ENCODE measurements at places on chromosomes 4 and X.

- no peak for DNase-seq
Observed at GRCh38 chr4:21097865-21098264, 397.6 kb downstream of the PACRGL start.

DNA sequence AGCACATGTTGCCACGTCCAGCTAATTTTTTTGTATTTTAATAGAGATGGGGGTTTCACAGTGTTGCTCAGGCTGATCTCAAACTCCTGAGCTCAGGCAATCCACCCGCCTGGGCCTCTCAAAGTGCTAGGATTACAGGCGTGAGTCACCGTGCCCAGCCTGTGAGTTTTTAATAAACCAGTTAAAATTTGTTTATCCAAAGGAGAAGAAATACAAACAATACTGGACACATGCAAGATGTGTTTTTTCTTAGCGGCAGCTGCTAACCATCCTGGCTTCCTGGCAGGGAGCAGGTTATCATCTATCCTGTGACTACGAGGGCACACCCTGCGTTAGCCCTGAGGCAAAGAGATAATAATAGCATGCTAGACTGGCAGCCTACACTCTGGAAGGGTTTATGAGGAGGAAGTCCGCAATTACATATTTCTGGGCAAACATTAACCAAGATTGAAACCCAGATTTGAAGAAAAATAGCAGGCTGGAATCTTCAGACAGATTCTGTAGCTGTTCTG lies 191.4 kb downstream of the SPRY1 start:
- no peak for DNase-seq

- no peak for DNase-seq
Observed at GRCh38 chr4:38804654-38805295, at the start of gene TLR1. TLR1 (minus strand) TSS chr4:38804791; CDS start chr4:38798831, 5,960 bp downstream.

- DNase-seq, result no peak
Observed at GRCh38 chr4:32991663-32992062, 2271.5 kb downstream of the PCDH7 start.

DNA sequence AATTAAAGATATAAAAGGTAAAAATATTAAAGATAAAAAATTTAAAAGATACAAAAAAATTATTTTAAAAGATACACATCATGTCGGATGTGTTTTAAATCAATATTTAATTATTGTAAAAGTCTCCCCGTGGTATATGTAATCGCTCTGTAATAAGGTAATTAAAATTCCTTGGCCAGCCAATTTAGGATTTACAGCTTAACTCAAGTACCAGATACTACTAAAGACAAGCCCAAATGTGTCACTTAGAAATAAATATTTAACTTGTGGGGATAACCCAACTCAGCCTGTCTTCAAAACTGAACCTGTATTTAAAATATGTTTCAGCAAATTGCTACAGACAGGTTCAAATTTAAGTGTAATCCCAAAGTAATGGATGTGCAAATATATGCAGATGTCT lies 56.0 kb downstream of the GPR82 start:
- no peak for DNase-seq

DNA sequence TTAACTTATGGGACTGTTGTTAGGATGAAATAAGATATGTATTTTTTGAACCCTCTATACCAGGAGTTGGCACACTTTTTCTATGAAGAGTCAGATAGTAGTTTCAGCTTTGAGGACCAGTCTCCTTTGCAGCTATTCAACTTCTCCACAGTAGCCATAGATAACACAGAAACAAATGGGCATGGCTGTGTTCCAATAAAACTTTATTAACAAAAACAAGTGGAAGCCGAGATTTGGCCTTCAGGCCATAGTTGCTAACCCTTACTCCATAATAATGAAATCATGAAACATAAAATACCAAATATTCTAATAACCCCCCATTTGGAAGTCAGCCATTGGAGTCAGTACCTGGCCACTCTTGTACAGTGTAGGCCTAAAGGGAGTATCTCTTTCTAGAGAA lies 30.6 kb downstream of the ARX start:
- DNase-seq, result no peak

DNA sequence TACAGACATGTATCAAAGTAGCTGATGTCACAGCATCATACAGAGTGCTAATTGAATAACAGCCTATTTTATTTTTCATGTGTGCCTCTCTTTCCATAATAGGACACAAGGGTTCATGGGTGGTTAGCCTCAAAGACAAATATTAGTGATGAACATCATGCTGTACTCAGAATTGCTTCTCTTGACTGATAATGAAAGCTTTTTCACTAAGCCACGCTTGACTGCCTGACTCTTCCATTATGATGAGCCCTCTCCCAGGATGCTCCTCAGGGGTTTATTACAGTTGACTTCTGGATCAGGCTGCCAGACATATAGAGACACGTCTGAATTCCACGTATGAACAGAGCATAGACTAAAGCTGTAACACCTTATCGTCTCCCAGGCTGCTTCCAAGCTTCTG lies 2757.5 kb downstream of the PCDH7 start:
- no peak for DNase-seq

- no peak for DNase-seq
Observed at GRCh38 chr4:78168029-78168428, 110.9 kb downstream of the FRAS1 start.

DNA sequence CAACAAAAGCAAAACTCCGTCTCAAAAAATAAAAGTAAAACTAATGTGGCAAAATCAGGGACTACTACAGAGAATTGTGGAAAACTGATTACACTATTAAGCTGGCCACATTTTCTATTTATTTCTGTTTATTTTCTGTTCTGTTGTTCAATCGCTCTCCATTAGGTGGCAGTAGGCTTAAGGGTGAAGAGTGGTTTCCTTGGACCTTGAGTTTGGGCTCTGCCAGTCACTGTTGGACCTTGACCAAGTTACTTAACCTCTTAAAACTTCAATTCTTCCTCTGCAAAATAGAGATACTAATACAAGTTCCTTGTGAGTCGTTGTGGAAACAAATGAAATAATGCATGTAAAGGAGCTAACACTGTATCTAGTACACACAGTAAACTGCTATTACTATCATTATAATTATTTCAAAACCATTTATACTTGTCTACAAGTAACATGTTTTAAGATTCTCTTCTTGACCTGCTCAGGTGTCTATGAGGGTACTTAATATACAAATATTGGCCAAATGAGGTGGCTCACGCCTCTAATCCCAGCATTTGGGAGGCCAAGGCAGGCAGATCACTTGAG lies 15.2 kb downstream of the HSD17B11 start:
- DNase-seq, result no peak

- DNase-seq, result no peak
Observed at GRCh38 chrX:106780664-106781377, 21.7 kb upstream of the TBC1D8B start.

DNA sequence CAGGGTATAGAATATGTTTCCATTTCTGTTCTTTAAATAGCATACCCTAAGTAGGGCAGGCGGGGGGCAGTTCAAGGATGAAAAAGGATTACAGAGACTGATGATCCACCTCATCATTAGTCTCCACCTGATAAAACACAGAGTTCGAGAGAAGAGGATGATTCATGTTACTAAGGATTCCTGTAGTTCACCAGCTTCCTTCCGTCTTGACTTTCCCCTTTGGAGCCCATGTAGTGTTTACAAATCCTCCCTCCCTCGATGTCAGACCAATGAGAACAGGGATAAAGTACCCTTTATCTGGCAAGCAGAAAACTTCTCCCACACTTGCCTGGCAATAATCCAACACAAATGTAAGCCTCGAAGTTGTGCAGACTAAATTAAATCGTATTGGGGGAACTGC lies 526.3 kb upstream of the FAM241A start:
- DNase-seq, result no peak

DNA sequence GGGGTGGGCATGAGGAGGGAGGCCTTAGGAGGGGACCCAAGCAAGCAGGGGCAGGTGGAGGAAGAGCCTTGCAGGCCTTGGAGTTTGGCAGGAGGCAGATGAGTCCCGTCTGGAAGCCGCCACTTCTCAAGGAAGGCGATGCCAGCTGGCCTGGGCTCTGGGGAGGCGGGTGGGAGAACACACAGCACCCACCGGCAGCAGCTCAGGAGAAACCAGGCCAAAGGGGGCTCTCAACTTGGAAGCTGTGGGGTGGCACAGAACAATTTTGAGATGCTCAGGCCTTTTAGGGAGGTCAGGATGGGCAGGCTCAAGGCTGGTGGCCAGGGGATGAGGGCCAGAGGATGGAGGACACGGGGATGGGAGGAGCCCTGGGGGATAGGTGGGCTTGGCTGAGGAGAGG lies 11.6 kb upstream of the DUSP9 start:
- no peak for DNase-seq

GRCh38 chr4:144421056-144421455 lies 224.9 kb upstream of the HHIP start:
- DNase-seq, result no peak

DNA sequence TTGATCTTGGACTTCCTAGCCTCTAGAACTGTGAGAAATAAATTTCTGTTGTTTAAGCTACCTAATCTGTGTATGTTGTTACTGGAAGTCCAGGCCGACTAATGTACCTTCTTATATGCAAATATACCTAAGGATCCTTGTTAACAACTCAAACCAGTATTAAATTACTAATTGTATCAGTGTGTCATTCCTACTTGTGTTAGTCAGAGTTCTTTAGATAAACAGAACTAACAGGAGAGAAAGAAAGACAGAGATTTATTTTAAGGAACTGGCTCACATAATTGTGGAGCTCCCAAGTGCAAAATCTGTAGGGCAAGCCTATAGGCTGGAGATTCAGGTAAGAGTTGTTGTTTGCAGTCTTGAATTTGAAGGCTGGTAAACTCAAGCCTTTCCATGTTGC lies 120.0 kb downstream of the ADGRL3 start:
- no peak for DNase-seq

DNA sequence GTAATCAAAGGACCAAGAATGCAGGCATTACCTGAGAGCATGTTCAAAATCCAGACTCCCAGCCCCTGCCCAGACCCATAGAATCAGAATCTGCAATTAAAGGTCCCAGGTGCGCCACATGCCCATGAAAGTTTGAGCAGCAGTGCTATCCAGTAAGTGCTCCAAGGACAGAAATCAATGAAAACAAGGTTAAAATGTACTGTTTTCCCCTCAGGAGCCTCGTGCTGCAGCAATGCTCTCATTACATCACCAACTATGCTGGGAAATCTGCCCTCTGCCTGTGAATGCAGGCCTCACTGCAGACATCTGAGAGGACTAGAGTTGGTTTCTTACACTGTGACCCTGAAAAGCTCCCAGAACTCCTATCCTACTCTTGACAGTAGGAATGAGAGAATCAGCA lies 21.1 kb downstream of the ANXA5 start:
- DNase-seq, result no peak

DNA sequence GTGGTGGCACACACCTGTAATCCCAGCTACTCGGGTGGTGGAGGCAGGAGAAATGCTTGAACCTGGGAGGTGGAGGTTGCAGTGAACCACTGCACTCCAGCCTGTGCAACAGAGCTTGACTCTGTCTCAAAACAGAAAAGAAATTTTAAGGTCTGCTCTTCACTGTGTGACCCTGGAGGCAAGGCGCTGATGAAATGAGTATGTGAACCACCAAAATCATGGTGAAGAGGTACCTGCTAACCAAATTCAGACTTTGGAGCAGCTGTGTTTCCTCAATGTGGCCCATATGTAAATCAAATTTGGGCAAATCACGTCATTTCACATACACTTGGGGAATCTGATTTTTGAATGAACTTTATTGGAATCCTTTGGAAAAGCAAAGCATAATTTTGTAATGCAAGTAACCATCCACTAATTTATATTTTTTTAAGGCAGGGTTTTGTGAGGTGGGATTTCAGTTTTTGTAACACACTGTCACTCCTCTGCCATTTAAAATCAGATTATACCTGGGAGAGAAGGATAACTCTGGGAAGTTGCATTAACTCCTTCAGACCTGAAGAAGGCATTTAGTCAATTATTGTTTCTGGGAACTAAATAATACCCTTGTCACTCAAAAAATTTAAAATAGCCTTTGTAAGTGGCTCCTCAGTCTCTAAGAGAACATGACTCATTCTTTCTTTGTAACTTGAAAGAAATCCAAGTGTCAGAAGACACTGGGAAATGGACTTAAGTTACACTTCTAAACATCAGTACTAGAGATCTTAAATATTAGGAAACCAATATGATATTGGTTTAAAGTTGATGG lies 24.0 kb downstream of the DOCK11 start:
- DNase-seq, result no peak

GRCh38 chrX:37697169-37697760 lies 11.7 kb downstream of the XK start:
- DNase-seq, result no peak

GRCh38 chrX:121036951-121037350 lies 10.5 kb upstream of the GLUD2 start:
- no peak for DNase-seq

- no peak for DNase-seq
Observed at GRCh38 chr4:66606215-66606614, 935.9 kb upstream of the EPHA5 start.

- DNase-seq, result no peak
Observed at GRCh38 chr4:147831551-147832171, 99.8 kb downstream of the ARHGAP10 start.

DNA sequence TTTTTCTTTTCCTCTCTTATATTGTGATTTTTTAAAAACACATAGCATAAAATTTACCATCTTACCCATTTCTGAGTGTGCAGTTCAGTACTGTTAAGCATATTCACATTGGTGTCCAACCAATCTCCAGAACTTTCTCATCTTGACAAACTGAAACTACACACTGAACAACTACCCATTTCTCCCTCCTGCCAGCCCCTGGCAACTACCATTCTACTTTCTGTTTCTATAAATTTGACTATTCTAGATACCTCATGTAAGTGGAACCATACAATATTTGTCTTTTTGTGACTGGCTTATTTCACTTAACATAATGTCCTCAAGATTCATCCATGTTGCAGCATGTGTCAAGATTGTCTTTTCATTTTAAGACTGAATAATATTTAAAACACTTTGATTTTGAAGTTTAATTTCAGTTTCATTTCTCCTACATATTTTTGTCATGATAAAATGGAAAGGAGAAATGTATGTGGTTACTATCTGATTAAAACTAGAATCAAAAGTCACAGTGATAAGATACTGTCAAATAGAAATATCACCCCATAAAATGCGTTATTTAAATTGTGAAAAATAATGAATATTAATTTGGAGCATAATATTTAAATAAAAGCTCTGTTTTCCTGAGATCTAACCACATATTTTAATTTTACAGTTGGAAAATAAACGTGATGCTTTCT lies 122.8 kb downstream of the DIPK2B start:
- DNase-seq, result no peak

GRCh38 chrX:141402897-141403610 lies 160.7 kb upstream of the SPANXC start:
- no peak for DNase-seq

DNA sequence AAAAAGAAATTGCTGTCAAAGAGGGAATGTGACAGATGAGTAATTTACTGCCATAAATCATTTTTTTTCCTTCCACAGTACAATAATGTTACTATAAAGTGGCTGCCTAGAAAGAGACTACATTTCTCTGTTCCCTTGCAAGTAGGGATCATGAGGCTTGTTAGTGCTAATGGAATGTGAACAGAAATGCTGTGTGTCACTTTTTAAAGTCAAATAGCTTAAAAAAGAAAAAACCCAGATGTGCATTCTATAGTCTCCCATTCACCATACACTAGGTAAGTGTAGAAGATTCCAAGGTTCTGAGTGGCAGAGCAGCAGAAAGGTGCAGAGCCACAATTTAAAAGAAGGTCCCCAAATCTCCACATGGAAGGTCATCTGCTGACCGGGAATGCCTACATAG lies 328.4 kb downstream of the CAMK2D start:
- no peak for DNase-seq

GRCh38 chrX:148670277-148670676 lies 169.9 kb downstream of the AFF2 start:
- DNase-seq, result no peak
